T-helper 22 cell (primary cell): ENCODE measurements at places on chromosomes 11 and 22.

DNA sequence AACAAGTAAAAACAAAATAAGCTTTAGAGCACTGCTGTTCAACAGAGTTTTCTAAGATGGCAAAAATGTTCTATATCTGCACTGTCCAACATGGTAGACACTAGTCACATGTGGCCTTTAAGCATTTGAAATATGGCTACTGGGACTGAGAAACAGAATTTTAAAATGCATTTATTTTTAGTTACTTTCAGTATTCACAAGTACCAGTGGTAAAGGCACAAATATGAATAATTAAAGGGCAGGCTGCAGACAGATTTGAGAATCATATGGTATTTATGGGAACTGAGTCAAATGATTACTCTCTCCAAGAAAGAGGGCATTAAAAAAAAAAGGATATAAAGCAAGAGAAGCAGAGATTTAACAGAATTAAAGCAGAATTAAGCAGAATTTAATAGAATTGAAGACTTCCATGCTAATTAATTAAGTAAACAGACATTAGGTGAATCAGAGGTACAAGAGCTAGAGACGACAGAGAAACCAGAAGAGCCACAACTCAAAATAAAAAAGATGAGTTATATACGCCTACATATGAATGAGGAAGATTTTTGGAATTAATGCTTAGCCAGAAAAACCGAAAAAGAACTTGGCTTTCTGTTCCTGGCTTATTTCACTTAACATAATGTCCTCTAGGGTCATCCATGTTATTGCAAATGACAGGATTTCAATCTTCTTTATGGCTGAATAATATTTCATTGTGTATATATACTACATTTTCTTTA, 160.4 kb downstream of the ATG16L2 start:
- no peak for DNase-seq

- no peak for DNase-seq
Measured at GRCh38 chr22:22410121-22410520, 98.4 kb downstream of the ZNF280B start.

GRCh38 chr11:99708928-99709672, 688.4 kb downstream of the CNTN5 start:
- DNase-seq = no peak

DNA sequence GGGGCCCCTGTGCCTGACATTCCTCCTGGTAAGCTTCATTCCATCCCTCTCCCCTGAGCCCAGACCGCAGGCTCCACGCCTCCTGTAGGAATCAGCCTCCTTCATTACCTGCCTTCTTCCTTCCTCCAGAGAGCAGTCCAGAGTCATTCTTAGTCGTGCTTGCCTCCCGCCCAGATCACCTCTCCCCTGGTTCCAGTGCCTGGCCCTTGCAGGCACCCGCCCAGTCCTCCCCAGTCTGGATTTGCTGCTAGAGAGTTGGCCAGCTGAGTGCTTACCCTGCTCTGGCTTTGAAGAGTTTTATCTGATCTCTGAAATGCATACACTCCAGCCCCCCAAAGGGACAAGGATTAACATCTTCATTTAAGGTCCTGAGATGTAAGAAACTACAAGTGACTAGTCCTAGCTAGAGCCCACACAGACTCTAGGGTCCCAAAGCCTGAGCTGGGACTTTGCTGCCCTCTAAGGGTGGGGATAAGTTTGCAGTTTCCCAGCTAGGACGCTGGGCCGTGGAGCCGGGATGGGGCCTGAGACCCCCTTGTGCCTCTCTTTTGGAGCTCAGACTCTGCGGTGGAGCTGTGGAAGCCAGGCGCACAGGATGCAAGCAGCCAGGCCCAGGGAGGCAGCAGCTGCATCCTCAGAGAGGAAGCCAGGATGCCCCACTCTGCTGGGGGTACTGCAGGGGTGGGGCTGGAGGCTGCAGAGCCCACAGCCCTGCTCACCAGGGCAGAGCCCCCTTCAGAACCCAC, 1.6 kb downstream of the NR1H3 start:
- DNase-seq = no peak

- DNase-seq = no peak
Measured at GRCh38 chr11:19389787-19390303, 149.1 kb upstream of the E2F8 start.

DNA sequence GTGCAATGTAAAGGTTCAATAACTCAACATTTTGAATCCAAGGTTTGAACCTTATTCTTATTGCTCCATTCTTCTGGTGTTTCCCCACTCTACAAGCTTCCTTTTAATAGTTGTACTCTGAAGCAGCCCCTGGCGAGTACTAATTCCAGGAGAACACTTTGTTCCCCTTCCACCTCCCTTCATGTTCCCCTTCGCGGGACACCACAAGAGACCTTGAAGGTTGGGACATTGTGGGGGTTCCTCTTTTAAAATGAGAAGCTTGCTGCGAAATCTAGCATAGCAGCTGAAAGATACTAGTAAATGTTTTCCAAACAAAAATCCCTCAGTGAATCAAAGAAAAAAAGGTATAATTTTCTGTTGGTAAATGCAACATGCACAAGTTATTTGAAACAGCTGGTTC, 626.3 kb upstream of the LRRC4C start:
- no peak for DNase-seq

DNA sequence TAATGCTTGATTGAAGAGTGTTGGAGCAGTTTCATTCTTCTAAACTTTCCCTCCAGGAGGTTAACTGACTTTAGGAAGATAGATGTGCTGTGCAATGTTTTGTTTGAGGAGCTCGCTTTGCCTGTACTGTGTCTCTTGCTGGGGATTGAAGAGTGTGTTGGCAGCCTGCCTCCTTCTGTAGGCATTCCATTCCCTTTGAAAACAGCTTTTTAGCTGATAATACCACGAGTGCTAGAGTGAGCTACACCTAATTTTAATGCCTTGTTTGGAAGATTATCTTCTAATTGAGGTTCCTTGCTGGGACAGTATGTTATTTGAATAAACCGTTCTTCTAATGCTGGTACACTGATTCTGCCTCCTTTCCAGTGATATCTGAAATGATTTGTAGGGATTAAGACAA, 7.2 kb downstream of the DDX10 start:
- no peak for DNase-seq

DNA sequence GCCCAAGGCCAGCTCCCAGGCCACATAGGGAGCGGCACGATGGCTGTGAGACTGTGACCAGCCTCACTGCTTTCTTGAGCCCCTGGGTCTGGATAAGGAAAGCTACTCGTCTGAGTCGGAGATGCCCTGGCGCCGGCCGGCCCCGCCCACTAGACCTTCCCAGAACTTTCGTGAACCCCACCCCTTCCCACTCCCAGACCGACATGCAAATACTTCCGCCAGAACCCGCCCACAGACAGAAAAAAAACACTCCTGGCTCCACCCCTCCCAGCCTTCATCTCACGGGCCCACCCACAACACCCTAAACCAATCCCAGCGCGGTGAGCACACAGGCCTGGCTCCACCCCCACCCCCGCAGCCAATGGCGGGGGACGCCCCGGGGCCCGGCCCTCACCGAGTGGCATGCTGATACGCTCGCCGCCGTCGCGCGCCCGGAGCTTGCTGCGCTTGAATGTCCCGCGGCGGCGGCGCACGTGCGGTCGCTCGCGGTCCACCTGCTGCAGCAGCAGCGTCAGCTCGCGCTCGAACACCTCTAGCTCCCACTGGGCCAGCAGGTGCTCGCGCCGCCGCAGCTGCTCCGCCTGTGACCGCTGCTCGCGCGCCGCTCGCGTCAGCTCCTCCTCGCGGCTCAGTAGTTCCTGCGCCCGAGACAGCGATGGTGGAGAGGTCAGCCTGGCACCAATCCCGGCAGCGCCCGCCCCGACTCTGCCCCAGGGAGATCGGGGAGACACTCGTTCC, 7.0 kb downstream of the MAP3K11 start:
- no peak for DNase-seq

DNA sequence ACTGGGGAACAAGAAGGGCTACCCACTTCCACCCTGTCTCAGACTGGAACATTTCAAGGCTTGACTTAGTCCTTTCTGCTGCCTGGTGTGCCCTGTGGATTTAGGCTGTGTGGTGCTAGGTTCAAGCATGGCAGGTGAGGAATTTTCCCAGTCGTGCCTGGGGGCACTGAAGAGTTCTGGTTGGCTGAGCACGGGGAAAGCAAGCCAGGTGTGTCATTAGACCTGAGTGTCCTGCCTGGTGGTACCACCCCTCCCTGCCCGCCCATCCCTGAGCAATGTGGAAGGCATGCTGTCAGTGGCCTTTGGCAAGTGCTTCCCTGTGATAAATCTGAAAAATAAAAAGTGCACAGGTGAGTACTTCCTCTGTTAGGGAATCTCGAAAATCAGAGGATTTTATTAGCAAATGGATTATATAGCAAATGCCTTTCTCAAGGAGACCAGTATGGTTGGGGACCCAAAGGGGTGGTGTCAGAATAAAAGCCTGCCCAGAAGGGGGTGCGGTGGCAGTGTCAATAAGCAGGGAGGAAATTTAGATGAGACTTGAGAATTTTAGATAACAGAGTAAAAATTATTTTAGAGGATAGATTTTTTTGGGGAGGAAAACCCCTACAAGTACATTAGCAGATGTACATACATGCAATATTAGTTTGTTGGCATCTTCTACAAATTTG, 22.8 kb downstream of the TEAD1 start:
- DNase-seq = no peak

GRCh38 chr11:65205602-65205967, 23.9 kb downstream of the CAPN1 start:
- no peak for DNase-seq

DNA sequence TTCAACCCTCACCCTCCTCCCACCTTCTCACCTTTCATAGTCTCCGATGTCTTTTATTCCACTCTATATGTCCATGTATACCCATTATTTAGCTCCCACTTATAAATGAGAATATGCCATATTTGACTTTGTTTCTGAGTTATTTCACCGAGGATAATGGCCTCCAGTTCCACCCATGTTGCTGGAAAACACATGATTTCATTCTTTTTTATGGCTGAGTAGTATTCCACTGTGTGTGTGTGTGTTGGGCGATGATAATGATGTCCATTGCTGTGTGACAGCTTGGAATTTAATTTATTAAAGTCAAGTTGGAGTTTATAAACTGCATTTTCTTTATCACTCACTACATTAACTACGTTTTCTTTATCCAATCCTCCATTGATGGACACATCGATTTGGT, 3.2 kb upstream of the HINFP start:
- DNase-seq = no peak

DNA sequence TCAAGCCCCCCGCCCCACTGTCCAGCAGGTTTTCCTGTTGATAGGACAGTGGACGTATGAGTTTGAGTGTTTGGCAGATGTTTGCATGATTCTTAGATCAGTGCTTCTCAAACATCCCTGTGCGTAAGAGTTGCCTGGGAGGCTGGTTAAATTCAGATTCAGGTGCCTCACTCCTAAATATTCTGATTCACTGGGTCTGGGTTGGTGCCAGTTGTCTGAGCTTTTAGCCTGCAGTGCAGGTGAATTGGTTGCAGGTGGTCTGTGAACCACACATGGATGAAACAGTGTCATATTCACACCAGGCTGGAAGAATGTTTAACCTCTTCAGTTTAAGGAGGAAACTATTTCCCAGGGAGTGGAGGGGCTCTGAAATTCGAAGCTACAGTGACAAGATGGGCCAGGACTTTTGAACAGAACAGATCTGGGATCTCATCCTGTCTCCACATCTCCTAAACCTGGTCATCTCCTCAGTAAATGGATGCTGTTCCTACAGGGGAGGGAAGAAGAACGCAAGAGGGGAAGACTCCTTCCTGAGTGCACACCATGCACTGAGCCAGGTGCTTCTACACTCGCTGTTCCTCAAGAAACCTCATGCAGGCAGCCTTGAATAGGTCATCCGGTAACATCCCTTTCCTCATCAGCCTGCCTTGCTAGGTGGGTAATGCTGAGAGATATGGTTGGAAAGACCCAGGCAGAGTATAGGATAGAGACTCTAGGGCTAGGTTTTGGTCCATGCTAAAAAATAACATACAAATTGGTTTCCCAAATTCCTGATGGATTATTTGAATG, 47.8 kb downstream of the TEAD1 start:
- no peak for DNase-seq

- DNase-seq = no peak
Measured at GRCh38 chr11:131880316-131880715, 509.9 kb downstream of the NTM start.

- DNase-seq = no peak
Measured at GRCh38 chr11:95461858-95462257, 230.9 kb upstream of the SESN3 start.

GRCh38 chr11:108224911-108225786, 2.3 kb downstream of the ATM start:
- DNase-seq = no peak

DNA sequence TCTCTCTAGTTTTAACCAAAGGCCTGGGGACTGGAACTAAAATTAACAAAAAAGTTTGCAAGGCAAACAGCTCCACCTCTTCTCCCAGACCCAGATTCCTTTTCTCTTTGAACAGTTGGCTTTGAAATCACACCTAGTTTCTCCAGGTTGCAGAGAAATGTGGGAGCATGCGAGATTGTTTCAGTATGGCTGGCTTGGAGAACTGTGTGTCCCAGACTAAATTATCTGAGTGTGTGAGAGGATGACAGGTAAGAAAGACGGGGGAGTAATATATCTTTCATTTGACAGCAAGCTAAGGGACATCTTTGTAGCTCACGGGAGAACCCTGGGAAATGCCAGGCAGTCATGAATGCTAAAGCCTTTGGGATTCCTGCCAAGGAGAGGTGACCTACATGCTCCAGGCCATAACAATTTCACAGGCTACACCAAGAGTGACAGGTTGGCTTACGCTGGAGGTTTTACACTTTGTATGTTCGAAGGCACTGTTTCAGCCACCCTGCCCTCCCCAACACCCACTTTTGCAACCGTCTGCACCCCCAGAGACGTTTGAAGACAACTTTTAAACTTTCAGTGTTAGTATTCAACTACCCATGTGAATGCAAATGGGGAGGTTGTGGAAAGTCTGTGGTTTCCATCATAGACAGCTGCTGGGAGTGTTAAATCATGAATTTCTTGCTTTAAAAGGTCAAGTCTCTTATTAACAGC, 109.3 kb upstream of the SNX19 start:
- DNase-seq = no peak

DNA sequence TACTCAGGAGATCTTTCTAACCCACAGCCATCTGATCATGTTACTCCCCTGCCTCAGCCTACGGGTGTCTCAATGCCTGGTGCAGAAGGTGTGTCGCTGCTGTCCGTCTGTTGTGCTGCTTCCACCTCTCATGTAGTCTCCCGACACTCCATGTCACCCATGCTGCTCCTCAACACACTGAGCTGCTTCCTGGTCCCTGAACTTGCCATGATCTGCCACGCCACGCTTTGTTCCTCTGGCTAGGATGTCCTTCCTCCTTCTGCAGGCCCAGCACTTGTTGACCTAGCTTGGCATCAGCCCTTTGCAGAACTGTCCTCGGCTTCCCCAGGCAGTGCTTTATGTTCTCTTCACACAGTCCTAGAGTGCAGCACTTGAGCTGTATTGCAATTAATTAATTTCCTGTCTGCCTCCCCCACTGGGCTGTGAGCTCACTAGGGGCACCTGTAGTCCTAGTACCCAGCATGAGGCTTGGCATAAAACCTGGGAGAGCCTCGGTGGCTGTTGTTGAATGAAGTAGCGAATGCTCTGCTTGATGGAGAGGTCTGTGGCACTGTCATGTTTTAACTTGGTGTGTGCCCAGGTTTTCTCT, 9.5 kb downstream of the GTPBP1 start:
- DNase-seq = no peak

DNA sequence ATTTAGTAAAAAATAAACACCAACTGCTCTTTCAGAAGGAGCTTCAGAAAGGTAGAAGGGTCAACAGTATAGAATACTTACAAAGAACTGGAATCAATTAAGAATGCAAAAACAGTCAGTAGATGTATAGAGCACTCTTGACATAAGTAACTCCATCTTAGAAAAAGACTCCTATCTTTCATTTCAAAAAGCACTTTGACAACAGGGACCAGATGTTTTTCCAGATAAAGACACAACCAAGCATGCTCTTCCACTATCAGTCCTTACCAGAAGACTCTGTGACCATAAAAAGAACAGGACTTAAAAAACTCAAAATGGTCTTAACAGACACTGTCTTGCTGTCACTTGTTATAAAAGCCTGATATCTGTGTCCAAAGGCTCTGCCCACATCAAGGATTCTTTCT, 5.2 kb downstream of the SLC25A17 start:
- DNase-seq = no peak
